ENCODE measurements at places on chromosomes 3 and 15.
A peak's percentile ranks its signal among the peaks of the same experiment; 100 is the strongest.

GRCh38 chr3:172511783-172512762 is 11.2 kb downstream of the TNFSF10 start:
- peak; percentile 3 for DNase-seq

GRCh38 chr15:69490356-69491037 is 37.9 kb downstream of the RPLP1 start:
- DNase-seq: no peak

- no peak for DNase-seq
Measured at GRCh38 chr3:39428745-39429201, 22.3 kb downstream of the RPSA start.

DNA sequence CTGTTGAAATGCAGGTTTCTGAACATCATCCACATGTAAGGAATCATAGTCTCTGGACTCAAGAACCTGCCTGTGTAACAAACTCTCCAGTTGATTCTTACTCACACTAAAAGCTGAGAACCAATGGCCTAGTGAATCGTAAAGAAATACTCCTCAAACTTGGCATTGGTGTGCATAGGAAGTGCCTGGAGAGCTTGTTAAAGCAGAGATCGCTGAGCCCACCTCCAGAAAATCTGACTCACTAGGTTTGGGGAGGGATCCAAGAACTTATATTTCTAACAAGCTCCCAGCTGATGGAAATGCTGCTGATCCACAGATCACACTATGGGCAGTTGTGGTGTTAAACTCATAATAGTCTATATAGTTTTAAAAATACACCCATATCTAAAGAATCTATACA is 55.8 kb upstream of the LMCD1 start:
- no peak for DNase-seq

GRCh38 chr3:105415951-105416350 is 49.2 kb downstream of the ALCAM start:
- no peak for DNase-seq

GRCh38 chr3:76965122-76965725 is 74.7 kb upstream of the ROBO2 start:
- DNase-seq: no peak

GRCh38 chr3:138103466-138103865 is 11.9 kb downstream of the DZIP1L start:
- no peak for DNase-seq

- no peak for DNase-seq
Measured at GRCh38 chr3:197750858-197751737, 1.4 kb downstream of the FYTTD1 start.

GRCh38 chr15:91473894-91474545 is 374.0 kb downstream of the SV2B start:
- no peak for DNase-seq

DNA sequence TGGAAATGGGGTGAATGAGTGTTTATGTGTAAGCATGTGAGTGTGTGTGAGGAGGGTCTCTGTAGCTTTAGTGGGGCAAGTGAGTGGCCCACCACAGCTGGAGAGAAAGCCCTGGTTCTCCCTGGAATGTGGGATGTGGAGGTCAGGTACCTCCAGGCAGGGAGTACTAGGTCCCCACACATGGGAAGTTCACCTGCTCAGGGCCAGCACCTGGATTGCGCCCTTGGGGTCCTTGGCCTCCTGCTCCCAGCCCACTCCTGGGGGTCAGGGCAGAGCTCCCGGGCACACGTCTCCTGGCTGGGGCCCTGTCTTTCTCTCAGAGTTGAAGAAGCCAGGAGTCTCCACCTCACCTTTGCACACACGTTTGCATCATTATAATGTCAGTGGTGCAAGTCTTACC is 40.0 kb upstream of the TMCC1 start:
- DNase-seq: no peak

DNA sequence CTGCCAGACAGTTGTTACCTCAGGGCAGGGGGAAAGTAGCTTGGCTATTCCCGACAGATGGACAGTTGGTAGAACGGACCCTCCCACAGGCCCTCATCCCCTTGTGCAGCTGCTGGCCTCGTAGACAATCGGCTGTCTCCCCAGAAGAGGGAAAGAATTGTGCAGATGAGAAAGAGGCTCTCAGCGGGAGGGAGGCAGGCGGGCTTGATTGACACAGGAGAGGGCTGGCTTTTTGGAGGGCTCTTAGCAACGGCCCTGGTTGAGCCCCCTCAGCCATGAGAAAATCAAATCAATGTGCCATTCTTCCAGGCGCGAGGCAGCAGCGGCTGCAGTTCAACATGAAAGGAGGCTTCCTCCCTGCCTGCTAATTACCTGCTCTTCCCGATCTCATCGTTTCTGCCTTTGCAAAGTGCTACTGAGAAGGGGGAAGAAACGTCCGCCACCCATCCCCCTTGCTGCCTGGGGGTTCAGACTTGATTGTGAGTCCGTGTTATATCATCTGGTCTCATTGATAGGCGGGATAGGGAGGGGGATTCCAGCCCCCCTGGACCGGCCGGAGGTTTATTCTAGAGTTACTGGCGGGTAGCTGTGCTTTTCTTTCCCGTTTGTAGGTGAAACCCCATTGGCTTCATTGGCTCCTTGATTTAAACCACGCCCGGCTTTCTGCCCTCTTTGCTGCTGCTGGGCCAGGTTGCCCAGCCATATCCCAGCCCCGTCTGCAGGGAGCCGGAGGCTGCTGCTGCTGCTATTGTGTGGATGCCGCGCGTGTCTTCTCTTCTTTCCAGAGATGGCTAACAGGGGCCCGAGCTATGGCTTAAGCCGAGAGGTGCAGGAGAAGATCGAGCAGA is at the start of gene TAGLN3:
TAGLN3 (plus strand) TSS at position 287 of the 848 bp plus-strand sequence; CDS start at position 788, 501 bp downstream.
- no peak for DNase-seq

DNA sequence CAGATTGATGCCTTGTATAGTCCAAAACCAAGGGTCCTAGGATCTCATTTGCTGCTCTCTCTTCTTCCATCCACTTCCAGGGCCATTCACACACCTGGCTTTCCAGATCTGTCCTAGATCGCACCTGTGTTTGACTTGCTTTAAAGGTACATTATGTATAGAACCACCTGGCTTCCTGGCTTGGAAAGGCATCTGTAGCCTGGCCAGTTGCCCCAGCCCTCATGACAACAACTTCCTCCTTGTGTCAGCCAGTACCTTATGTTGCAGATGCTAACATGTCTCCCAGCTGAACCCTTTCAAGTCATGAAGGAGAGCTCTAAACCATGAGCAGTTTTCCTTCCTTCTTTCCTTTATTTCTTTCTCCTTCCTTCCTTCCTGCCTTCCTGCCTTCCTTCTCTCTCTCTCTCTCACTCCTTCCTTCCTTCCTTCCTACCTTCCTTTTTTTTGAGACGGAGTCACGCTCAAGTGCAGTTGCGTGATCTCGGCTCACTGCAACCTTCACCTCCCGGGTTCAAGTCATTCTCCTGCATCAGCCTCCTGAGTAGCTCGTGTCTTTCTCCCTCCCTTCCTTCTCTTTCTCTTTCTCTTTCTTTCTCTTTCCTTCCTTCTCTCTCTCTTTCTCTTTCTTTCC is 2.5 kb upstream of the HTR3C start:
- DNase-seq: no peak

GRCh38 chr15:89500397-89501270 is 4.3 kb upstream of the RHCG start:
- DNase-seq: no peak

- DNase-seq: no peak
Measured at GRCh38 chr3:141294848-141295247, 63.2 kb downstream of the PXYLP1 start.

- no peak for DNase-seq
Measured at GRCh38 chr3:140629357-140630137, 48.3 kb upstream of the TRIM42 start.

- DNase-seq: no peak
Measured at GRCh38 chr3:57821765-57822164, 65.7 kb downstream of the SLMAP start.

- no peak for DNase-seq
Measured at GRCh38 chr3:57951066-57951882, 56.9 kb upstream of the FLNB start.

DNA sequence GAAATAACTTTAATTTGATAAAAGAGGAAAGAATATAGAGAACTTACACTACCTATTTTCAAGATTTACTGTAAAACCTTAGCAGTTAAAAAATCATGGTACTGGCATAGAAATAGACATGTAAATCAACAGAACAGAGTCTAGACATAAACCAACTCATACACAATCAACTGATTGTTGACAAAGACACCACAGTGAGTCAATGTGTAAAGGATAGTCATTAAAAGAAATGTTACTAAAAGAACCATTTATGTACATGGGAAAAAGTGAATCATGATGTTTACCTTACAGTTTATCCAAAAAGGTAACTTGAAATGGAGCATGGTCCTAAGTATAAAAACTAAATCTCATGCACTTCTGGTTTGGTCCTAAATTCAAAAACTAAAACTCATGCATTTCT is 847.4 kb downstream of the IGSF11 start:
- no peak for DNase-seq

DNA sequence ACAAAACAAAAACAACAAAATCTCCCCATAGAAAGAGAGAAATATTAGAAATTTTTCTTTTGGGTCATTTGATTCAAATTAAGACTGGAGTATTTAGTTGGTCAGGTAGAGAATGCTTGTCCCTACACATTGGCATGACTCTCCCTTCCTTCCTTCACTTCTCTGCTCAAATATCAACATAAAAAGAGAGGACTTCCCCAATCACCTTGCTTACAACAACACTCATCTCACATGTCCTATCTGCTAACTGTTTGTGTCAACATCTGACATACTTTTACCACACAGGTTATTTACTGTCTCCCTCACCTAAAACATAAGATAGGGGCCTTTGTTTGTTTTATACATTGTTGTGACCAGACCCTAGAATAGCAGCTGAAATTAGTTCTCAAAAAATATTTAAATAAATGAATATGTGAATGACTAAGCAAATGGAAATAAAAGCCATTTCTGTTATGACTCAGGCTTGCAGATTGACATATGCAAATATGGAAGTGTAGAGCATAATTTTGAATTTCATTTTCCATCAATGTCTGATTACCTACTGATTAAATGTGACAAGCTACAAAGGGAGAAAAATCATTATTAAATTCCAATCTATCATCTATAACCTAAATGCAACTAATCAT is 304.8 kb downstream of the CTNNB1 start:
- no peak for DNase-seq

GRCh38 chr3:16770021-16770420 is 114.7 kb upstream of the PLCL2 start:
- no peak for DNase-seq

- DNase-seq: no peak
Measured at GRCh38 chr15:58587486-58587885, 155.7 kb downstream of the LIPC start.

DNA sequence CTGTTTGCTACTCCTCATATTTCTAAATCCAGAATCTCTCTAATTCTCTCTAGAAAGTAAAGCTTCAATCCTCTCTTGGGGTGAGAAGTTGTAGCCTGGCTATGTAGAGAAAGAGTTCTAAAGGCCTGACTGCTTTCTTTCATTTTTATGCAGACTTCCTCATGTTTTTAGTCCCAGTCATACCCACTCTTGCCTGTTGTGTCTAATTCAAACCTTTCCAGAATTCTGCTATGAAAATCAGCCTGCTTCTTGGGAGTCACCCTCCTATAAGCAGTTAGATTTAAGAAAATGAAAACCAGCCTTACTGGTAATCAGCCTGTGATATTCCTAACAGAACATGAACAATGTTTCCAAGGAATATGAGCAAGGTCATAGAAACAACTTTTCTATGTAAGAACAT is 14.8 kb upstream of the ZNF639 start:
- DNase-seq: no peak

GRCh38 chr3:14871456-14872200 is 52.9 kb downstream of the FGD5 start:
- DNase-seq: no peak

DNA sequence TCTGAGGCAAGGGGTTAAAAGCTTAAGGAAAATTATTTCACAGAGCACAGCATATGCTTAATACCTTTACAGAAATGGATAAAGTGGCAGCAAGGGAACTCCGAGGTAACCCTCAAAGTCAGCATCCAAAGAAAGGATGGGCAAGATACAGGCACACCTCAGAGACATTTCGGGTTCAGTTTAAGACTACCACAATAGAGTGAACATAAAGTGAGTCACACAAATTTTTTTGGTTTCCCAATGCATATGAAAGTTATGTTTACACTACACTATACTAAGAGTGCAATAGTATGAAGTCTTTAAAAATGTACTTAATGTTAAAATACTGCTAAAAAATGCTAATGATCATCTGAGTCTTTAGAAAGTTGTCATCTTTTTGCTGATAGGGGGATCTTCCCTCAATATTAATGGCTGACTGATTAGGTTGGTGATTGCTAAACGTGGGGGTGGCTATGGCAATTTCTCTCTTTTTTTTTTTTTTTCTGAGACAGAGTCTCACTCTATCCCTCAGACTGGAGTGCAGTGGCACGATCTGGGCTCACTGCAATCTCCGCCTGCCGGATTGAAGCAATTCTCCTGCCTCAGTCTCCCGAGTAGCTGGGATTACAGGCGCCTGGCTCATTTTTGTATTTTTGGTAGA is 10.0 kb downstream of the UBR1 start:
- DNase-seq: no peak

DNA sequence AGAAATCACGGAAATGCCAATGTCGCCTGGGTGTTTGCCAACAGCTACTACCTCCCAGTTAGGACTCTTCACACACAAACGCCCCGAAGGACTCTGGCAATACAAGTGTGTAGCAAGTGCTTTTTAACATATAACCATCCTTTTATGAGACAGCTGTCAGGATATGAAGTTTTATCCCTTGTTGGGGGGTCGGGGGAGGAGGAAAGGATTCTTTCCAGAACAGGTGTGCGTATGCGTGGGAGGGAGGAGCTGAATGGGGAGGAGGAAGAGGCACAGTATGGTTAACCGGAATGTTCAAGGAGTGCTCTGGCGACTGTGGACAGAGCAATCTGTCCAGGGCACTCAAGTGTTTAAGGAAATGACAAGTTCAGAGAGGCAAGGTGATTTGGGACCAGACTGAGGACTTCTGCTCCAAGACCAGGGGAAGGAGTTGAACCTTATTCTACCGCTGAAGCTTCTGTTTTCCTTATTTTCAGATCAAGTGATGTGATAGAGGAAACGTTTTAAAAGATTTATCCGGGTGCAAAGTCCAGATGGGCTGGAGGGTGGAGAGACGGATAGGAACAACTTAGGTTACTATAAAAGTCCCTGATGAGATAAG is 1.3 kb downstream of the TSPAN3 start:
- no peak for DNase-seq

DNA sequence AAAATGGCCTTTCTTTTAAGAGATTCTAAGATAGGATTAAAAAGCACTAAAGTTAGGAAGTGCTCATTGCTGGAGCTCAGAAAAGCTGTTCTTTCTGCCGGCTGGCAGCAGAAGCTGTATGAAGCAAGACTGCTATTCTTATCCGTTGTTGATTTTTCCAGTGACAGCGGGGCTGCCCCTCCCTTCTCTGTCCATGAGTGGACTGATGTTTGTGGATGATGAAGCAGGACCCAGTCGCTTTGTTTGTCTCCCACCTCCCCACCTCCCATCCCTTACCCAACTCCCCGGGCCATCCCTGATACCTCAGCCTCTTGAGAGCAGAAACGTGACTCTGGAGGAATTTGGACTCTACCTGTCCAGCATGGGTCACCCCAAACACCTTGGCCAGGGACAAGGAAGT is 10.3 kb upstream of the MUSTN1 start:
- DNase-seq: no peak

DNA sequence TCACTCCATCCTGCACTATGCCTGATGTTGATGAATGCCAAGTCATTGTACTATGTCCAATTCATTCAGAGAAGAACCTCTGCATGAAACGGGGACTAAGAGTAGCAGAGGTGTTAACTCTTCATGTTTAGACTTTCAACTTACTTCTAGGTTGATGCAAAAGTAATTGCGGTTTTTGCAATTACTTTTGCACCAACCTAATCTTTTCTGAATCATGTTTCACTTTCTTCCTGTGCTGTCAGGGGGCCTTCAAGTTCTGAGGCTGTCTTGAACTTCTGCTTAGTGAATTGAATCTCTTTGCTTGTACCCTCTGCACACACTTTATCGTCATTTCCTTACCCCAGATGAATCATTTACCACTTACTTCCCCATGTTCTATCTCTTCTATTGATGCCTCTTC is 636.2 kb downstream of the NAALADL2 start:
- no peak for DNase-seq
